ENCODE measurements at places on chromosomes 3 and 15. TPM values are rescaled to one million over a fixed set of nuclear protein-coding genes. Genes with fewer than 3 reads are reported as not detected.
A peak's percentile ranks its signal among the peaks of the same experiment; 100 is the strongest.

DNA sequence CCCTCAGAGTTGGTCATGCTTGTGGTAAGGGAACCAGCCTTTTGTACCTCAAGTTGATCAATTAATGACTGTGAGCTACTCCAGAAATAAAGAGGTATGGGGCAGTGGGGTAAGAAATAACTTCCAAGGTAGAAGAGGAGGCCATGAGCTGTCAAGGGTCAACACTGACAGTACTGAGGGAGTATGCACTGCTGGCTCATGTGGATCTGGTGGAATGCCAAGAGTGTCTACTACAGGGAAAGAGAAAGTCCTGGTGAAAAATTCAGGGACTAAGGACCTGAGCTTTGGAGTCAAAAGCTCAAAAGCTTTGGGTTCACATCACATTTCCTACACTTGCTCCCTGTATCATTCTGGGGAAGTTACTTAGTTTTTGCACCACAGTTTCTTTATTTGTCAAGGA lies 154.9 kb downstream of the SEMA6D start:
- DNase-seq: no peak

The EXD1 gene
- not detected for total RNA-seq

GRCh38 chr3:74621581-74621980 lies 7.1 kb upstream of the CNTN3 start:
- no peak for DNase-seq

DNA sequence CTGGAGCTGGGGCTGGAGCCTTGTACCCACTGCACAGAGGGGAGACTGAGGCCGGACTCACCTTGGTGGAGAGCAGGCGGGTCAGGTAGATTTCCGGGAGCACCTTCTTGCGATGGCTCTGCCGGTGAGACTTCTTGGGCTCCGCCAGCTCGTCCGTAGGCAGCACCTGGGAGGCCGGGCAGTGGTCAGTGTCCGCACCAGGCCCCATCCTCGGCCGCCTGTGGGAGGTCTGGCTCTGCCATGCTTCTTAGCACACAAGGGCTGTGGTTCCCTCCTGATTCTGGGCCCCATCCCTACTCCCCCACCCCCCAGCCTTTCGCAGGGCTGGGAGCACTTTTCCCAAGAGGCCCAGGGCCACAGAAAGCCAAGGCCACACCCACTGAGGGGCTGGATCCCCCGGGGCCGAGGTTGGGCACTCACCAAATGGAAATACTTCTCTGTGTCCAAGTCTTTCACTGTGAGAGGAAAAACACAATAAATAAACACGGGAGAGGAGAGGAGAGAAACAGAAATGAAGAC lies 17.4 kb downstream of the H1-8 start:
- peak; percentile 61 for DNase-seq

DNA sequence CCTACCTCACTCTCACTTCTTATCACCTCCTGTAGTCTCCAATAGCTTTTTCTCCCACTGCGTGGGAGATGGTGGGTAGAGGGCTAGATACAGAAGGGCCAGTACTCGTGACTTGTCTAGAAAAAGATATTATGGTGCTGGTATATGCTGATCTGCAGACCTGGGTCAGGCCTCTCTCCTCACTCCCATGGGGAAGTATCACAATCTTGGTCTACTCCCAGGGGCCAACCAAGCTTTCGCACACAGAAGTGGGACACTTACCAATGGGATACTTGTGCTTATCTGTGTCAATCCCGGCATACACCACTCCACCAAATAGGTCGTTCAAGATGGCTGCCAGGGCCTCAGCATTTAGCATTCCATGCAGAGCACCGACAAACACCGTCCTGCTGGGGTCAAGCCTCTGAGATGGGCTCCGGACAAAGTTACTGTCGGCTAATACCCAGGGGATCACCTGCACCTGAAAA lies 9.0 kb upstream of the RPS17 start:
- DNase-seq: no peak

The FURIN gene
- total RNA-seq: 35.1 TPM

GRCh38 chr15:94620632-94621031 lies 389.3 kb downstream of the MCTP2 start:
- no peak for DNase-seq

The TMOD2 gene
- 4.7 TPM for total RNA-seq

The CGNL1 gene
- 8.0 TPM for total RNA-seq

- no peak for DNase-seq
Measured at GRCh38 chr3:4583416-4583815, 90.3 kb downstream of the ITPR1 start.

The SCAMP5 gene
- total RNA-seq: 6.6 TPM

DNA sequence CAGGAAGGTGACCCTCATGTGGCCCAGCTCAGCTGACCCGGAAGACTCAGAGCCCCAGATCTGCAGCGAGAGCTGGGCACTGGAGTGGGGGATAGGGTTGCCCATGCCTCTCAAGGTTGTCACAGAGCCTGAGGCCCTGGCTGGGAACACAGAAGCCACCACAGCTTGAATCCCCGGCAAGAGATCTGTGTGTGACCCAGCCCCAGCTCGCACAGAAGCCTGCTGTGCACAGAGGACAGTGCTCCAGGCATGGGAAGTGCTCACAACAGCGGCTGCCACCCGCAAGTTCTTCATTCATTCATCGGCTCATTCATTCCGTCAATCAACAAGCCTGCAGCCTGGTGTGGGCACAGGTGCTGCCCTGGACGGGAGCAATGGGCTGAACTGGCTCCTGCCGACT lies 36.4 kb downstream of the DNAJB8 start:
- DNase-seq: no peak

The ZBBX gene
- not detected for total RNA-seq

The SERINC4 gene
- total RNA-seq: 0.38 TPM

DNA sequence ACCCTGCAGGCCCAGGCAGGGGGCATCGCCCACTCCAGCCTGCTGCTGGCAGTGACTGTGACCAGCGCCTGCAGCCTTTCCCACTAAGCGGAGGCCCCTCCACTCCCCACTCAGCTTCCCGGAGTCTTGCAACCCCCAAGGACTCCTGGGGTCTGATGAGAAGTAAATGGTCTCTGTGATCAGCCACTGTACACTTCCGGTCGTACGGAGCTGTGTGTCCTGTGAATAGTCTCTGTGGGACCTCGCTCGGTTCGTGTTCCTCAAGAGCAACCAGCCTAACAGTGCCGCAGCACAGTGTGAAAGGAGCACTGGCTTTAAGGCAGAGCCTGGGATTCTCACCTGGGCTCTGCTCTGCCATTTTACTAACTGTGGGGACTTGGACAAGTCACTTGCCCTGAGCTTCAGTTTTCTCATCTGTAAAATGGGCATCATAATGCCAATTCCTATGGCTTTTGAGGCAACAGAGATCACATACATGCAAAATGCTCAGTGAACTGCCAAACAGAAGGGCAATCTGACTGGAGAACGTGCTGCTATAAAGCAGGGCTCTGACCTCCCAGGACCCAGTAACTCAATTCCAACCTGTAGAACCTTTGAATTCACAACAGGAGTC lies 26.7 kb downstream of the TMEM43 start:
- no peak for DNase-seq

DNA sequence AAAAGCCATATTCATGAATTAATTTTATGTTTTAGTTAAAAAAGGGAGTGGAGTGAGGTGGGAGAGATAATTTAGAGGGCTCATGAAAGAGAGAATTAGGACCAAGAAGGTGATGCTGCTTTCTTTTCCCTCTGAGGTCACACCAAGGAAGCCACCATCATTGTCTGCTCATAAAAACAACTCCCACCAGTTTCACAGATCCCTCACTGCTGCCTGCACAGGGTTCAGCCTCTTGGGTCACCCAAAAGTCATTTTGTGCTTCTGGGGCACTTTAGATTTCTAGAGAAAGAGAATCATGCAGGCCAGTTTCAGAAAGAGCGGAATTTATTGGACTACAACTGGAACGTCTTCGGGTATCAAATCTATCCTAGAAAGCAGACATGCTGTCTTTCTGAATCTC lies 241.4 kb upstream of the EOMES start:
- no peak for DNase-seq

GRCh38 chr3:128803307-128803706 lies 76.1 kb upstream of the ACAD9 start:
- DNase-seq: no peak

The MEIS2 gene
- 55.1 TPM for total RNA-seq

DNA sequence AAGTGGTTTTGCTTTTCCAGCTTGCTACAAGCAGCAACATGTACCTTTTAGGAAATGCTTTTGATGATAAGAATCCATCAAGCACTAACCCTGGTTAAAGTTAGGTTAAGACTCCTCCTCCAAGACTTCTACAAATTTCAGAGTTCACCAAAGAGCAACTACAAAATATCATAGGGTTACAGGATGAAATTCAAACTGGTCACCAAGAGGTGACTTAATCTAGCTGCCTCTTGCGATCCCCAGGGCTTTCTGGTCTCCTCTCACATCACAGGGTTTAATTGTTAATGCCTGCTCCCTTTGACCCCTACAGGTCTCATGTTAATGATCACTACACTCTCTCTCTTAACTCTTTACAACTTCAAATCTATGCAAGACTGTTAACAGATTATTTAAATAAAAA lies 66.5 kb downstream of the DPH6 start:
- DNase-seq: no peak

The TLR9 gene
- total RNA-seq: not detected

The RHOV gene
- total RNA-seq: not detected

- DNase-seq: peak; percentile 31
Measured at GRCh38 chr3:32200992-32201758, 37.3 kb upstream of the CMTM8 start.

The P3H2 gene
- total RNA-seq: 28.8 TPM

GRCh38 chr3:168049367-168049974 lies 46.3 kb downstream of the GOLIM4 start:
- DNase-seq: no peak

DNA sequence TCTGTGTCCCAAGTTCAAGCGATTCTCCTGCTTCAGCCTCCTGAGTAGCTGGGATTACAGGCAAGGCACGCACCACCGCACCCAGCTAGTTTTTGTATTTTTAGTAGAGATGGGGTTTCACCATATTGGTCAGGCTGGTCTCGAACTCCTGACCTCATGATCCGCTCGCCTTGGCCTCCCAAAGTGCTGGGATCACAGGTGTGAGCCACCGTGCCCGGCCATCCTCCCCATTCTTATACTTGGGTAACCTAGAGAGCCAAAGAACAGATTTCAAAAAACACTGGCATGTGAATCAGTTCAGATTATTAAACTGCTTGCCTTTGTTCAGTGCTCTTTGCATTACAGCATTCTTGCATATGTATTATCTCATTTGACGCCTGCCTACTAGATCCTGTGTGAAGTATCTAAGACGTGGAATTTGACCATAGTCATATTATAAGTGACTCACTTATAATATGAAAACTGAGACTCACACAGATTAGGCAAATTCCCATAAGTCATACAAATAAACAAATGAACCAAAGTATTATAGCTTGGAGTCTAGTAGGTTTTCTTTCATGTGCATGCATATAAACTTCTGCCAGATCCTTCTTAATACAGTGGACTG lies 123.5 kb downstream of the UNC13C start:
- no peak for DNase-seq

The CPEB1 gene
- total RNA-seq: 1.5 TPM

- DNase-seq: no peak
Measured at GRCh38 chr15:63514531-63514943, 10.1 kb downstream of the USP3 start.

- DNase-seq: no peak
Measured at GRCh38 chr3:173529062-173529711, 131.6 kb downstream of the NLGN1 start.

The FANCD2OS gene
- total RNA-seq: not detected

DNA sequence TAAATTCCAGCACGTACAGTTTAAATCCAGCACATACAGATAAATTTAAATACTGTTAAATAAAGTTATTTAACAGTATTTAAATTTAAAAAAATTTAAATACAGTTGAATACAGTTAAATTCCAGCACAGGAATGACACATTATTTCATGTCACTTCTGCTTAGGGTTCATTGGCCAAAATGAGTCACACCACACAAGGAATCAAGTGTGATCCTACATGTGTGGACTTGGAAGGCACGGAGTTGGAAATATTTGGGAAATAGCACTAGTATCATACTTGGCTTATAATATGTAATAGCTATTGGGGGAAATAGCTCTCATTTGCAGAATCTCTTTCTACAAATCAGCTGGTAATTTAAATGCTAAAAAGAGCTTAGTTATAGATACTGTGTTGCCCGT lies 10.6 kb downstream of the RAB7A start:
- no peak for DNase-seq

The ALS2CL gene
- 20.8 TPM for total RNA-seq

The ARHGEF26 gene
- total RNA-seq: 0.94 TPM

GRCh38 chr15:74283368-74283767 lies 47.2 kb downstream of the CCDC33 start:
- no peak for DNase-seq

GRCh38 chr15:88802250-88802990 lies 816 bp upstream of the ACAN start:
- no peak for DNase-seq

DNA sequence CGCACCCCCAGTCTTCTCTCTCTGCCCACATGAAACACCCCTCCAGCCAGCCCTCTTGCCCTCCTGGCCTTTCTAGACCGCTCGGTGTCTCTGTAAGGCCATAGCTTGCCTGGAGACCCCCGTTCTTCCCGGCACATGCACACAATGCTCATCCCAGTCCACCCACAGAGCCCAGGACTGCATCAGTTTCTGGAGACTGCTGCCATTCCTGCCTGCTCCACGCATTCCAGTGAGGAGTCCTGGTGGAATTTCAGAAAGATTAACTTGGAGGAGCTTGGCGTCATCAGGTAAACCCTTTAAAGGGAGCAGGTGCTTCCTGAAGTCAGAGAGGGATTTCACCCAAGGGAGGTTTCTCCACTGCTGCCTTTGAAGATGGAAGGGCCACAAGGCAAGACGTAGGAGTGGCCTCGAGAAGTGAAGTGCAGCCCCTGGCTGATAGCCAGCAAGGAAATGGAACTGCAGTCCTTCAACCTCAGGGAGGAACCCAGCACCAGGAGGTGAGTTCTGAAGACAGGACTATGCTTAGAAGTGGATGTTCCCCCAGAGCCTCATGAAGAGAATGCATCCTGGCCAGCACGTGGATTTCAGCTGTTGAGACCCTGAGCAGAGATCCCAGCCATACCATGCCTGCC lies 19.2 kb downstream of the SLC41A3 start:
- no peak for DNase-seq

- no peak for DNase-seq
Measured at GRCh38 chr15:88303395-88303794, 46.9 kb upstream of the NTRK3 start.

The ISL2 gene
- not detected for total RNA-seq

The NDUFB5 gene
- 379 TPM for total RNA-seq

DNA sequence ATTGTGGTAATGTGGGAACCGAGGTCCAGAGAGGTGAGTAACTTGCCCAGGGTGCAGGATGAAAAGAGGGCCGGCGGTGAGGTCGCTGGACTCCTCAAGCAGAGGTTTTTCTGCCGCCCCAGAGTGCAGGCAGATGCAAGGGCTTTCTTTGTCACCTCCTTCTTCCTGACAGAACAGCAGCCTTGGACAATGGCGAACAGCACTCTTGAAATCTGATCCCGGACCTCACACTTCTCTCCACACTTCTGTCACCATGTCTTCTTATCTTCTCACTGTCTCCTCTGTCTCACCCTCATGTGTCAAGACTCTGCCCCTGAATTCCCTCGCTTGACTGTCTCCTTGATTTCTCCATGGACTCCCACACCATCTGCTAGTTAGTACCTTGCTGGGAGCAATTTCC lies 15.4 kb upstream of the VPS8 start:
- DNase-seq: no peak

- no peak for DNase-seq
Measured at GRCh38 chr15:88906551-88906950, 6.6 kb downstream of the MFGE8 start.

Measured in heart right ventricle (tissue), 16 donors.